ENCODE measurements at places on chromosomes 2 and 18.

DNA sequence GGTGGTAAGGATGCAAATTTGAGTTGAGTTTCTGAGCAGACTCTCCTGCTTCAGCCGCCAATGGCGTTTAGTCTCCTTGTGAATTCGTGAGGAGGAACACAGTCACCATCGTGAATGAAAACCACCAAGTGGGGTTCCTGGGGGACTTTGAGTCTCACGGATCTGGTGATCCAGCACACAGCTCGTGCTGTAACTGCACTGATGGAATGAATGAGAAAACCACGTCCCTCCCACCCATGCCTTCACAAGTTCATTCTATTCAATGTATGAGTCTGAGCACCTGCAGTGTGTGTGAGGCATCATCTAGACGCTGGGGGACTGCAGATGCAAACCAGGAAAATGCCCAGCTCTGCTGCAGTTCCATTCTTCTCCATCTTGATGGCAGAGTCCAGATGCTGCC is 127.9 kb downstream of the PIEZO2 start:
- no peak for DNase-seq

GRCh38 chr18:69123421-69123820 is 277.3 kb upstream of the DOK6 start:
- no peak for DNase-seq

DNA sequence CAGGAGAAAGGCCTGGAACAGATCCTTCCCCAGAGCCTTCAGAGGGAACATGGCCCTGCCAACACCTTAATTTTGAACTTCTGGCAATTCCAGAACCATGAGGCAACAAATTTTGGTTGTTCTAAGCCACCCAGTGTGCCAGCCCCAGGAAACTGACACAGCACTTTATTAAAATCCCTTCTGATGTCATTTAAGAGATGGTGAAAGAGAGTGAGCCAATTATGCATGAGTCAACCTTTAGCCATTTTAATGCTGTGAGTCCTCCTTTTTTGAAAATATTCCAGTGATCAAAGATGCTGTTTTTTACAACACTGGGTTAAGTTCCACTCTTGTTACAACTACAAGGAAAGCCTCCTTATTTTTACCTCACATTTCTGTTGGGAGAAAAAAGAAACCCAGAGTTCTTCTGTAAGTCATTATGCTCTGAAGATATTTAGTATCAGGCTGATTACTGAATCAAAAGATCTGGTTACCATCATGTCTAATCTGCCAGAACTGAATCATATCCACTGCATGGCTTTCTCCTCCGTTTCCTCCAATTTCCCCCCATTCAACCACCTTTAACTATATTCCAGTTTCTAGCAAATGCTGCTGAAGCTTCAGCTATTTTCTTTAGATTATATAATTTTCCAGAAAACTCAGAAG is 235.4 kb downstream of the TXNL1 start:
- no peak for DNase-seq

DNA sequence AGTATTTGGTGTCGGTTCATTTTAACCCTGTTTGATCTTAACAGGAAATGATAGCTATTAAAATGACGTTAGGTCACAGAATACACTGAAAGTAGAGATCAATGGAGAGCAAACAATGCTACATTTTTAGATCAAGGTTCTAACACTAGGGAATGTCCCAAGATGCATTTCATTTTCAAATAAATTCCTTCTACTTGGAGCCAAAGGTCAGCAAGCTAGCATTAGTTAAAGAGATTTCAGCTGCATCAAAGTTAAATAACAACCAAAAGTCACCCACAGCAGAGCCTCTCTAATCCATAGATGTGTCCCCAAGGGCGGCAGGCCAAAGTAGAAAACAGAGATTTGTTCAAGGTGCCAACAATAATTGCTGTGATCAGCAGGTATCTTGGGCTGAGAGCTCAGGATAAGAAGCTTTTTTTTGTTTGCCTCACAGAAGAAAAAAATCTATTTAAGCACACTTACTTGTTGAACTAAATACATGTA is 1233.6 kb upstream of the TMEFF2 start:
- peak; percentile 3 for DNase-seq

- DNase-seq = no peak
Measured at GRCh38 chr2:125073440-125073839, 1048.4 kb downstream of the CNTNAP5 start.

GRCh38 chr2:239118675-239119211 is 270.9 kb downstream of the TWIST2 start:
- DNase-seq = no peak

GRCh38 chr2:171522788-171523087 is 464 bp downstream of the CYBRD1 start:
- peak; percentile 22 for DNase-seq

GRCh38 chr18:46148810-46149209 is 44.6 kb downstream of the HAUS1 start:
- DNase-seq = peak; percentile 70

DNA sequence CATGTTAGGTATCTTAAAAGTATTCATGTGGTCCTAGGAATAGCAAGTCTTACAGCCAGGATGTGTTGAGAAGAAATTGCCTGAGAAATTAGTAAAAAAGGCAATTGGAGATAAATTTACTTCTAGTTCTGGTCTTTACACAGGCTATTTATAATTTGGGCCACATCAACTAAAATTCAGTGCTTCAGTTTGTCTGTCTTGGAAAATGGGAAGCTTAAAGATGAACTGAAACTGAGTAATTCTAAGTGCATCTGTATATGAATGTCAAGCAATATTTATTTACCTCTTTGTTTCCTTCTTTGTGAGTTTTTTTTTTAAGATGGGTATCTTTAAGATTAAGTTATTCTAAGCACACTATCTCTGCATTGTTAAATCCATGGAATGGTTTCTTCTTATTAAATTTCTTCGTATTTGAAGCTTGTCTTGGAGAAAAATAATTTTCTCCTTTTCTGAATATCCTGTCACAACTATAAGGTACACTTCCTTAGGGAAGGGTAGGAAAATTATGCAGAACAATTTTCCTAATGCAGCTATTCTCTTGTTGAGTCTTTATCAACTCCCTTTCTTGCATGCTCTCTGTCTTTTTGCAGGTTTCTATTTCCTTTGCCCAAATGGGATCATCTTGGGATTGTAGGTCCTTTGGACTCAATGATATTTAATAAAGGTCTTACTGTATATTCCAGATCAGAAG is 39.7 kb upstream of the MMADHC start:
- no peak for DNase-seq

DNA sequence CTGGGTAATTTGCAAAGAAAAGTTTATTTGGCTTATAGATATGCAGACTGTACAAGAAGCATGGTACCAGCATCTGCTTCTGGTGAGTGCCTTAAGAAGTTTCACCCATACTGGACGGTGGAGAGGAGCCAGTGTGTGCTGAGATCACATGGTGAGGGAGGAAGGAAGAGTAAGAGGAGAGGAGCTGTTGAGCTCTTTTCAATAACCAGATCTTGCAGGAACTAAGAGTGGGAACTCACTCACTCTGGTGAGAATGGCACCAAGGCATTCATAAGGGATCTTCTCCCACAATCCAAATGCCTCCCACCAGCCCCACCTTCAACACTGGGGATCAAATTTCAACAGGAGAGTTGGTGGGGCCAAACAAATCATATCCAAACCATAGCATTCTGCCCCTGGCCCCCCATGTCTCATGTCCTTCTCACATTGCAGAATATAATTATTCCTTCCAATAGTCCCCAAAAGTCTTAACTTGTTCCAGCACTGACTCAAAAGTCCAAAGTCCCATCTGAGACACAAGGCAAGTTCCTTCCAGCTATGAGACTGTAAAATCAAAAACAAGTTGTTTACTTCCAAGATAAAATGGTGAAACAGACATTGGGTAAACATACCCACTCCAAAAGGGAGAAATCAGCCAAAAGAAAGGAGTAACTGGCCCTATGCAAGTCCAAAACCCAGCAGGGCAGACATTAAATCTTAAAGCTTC is 11.7 kb upstream of the TMEM37 start:
- DNase-seq = no peak

- DNase-seq = peak; percentile 70
Measured at GRCh38 chr2:39379643-39380524, 57.2 kb downstream of the MAP4K3 start.

DNA sequence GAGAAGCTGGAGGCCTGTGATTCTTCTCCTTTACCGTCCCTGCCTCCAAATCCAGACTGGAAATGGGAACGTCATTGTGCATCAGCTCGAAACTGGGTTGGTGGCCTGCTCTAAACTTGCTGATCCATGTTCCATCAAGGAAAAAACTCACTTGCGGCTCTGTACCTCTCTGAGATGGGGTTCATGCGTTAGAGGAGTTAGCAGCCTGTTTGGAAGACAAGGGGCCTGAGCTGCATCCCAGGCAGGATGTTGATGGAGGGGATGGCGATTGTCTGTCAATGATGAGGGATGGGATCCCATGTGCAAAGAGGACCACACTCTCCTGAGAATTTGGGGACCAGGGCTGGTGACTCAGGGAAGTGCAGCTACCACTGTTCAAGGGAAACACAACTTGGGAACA is 26.0 kb downstream of the TWIST2 start:
- DNase-seq = no peak

- DNase-seq = no peak
Measured at GRCh38 chr2:158599609-158600008, 142.9 kb downstream of the PKP4 start.

DNA sequence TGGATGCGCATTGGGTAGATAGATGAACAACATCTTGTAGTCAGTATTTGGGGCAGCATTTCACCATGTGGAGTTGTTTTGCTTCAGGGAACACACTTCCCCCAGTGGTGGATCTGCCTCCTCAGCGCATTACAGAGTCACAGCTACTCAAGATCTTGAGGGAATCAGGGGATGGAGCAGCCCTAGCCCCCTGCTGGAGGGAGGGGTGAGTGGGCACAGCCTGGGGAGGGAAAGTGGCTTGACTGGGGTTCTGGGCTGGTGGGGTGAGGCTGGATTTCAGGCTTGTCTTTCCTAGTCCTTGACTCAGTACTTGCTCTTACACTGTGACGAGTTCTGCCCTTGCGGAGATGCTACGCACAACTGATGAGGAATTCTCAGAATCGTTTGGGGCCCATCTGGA is 271.0 kb upstream of the HS6ST1 start:
- no peak for DNase-seq

- DNase-seq = no peak
Measured at GRCh38 chr2:83186105-83186760, 1272.8 kb downstream of the SUCLG1 start.

DNA sequence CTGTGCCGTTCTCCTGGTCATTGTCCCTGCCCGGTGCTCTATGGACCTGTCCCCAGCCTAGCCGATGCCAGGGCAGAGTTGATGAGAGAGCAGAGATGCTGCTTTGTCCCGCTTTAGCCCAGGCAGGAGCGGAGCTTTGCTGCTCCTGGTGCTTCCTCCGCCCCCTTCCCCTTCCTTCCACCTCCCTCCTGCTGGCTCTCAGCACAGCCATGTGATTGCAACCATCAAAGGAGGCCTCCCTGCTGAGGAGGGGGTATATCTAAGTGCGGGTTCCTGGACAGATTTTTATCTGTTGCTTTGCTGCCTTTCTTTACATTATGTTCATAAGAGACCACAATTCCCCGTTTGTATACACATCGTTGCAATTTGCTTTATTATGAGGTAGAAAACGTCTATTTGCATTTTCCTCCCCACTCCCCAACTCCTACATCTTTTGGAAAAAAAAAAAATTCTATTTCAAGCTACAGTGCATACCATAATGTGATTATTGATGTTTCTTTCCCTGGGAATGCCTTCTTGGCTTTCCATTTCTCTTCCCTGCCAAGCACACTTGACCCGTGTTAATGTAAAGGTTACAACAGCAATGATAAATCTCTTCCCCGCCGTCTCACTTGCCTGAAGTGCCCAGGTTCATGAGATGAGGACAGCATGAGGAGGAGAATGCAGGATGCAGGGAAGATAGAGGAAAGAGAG is 25.4 kb downstream of the ALPK2 start:
- peak; percentile 78 for DNase-seq

- no peak for DNase-seq
Measured at GRCh38 chr18:22935431-22935830, 2.3 kb downstream of the RBBP8 start.

GRCh38 chr18:74446178-74446577 is 10.9 kb downstream of the DIPK1C start:
- no peak for DNase-seq

DNA sequence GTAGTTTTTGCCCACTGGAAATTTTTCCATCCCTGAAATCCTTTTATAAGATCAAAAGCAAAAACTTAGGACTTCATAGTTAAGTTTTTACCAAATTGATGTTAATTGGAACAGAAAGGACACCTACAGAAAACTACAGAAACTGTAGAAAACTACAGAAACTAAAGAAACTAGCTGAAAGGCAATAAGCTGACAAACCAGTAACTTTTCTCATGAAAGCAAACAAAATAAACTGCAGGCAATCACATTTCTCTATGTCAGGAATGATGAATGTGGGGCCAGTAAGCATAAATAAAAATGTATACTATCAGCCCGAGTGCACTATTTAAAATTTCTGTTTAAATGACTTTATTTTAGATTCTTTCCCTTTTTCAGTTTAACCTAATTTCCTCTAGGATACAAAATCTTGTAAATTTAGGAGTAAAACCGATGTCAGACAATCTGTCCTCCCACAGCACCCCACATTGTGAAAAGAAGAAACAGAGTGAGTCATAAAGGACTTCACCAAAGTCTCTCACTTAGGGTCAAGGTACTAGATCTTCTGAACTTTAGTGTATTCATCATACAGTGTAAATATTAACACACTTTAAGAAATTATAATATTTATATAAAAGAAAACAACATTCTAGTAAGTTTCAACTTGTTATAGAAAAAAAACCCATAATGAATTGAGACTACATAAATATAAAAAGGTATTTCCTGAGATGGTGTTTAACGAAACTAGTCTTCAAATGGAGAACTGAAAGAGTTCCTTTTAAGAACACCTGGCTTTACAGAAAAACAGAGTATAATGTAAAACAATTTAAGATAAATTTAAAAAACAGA is 46.6 kb downstream of the USP40 start:
- no peak for DNase-seq

DNA sequence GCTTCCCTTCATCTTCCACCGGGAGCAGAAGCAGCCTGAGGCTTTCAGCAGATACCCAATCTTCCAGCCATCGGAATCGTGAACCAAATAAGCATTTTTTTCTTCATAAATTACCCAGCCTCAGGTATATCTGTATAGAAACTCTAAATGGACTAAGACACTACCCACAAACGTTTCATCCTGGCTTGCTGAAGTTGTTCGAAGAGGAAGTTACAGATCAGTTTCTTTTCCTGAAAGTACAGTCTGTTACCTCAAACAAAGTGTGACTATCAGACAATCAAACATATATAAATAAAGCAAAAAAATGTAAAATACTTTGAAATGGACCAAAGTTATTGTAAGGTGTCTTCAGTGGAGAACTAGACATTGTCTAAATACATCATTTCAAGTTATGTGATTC is 97.9 kb downstream of the MREG start:
- no peak for DNase-seq

DNA sequence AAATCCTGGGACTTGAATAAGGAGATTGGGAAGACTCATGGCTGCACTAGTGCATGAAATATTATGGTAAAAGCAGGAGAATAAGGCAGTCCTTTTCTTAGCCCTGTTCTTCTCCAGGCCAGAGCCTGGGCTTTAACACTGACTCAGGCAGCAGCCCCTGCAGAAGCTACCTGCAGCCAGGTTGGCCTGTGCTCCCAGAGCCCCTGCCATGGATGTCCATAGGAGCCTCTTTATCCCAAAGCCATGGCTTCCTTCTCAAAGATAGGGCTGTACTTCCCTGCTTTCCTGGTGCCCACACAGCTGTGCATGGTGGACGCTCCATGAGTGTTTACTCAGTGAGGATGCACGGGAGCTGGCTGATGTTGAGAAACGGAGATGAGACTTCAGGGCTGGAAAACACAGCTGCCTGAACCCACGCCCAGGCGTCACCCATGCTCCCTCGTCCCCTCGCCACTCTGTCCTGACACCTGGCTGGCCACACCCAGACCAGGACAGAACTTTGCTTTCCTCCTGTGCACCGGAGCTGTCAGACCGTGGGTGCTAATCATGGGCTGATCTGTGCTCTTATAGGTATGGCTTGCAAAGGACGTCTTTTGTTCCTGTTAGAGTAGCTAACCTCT is 135.5 kb downstream of the GLI2 start:
- DNase-seq = no peak

All from brain (organoid and tissue), 16 donors.